ENCODE measurements at places on chromosomes 11 and 22. TPM values are rescaled to one million over a fixed set of nuclear protein-coding genes. Genes with fewer than 3 reads are reported as not detected.
A peak's percentile ranks its signal among the peaks of the same experiment; 100 is the strongest.

GRCh38 chr11:66479394-66480116 lies 679 bp upstream of the DPP3 start:
- DNase-seq: no peak

Gene P2RX3
- total RNA-seq: not detected

DNA sequence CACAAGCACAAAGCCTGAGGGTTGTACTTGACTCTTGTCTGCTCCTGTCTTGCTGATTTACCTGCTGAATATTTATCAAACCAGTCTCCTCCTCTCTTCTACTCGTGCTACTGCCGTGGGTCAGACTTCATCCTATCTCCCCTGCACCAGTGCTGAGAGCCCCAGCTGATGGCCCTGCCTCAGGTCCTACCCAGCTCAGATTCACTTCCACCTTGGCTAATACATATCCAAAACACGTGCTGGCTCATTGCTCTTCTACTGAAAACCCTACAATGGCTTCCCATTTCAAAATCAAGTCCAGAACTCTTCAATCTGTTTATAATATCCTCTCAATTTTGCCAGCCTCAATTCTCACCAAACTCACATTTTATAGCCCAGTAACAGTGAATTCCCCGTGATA lies 48.3 kb downstream of the RAB30 start:
- DNase-seq: no peak

Gene CRYAB
- 60.5 TPM for total RNA-seq

Gene TAGLN
- 252 TPM for total RNA-seq

DNA sequence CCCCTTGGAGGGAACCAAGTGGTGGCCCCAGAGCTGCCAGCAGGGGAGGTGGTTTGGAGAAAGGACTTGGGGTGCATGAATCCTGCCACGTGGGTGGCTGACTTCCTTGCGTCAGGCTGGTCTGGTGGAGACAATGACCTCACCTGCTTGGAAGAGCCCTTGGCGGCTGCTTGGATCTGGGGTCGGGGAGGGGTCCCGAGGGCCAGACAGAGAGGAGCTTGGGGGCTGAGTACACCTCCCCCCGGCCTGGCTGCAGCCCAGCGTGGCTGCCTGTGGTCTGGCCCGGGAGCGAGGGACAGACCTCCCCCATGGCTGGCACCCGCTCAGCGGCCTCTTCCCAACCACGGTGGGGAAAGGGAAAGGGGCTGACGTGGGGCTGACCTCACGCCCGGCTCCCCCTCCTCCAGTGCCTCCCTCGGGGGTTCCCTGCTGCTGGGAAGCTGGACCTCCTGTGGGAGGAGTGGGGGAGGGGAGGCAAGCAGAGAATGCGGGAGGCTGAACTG lies 13.8 kb downstream of the LIF start:
- no peak for DNase-seq

GRCh38 chr11:71245601-71246391 lies 6.6 kb downstream of the SHANK2 start:
- DNase-seq: no peak

Gene OR4D5
- total RNA-seq: not detected

- no peak for DNase-seq
Measured at GRCh38 chr11:35090125-35090524, 48.8 kb upstream of the CD44 start.

DNA sequence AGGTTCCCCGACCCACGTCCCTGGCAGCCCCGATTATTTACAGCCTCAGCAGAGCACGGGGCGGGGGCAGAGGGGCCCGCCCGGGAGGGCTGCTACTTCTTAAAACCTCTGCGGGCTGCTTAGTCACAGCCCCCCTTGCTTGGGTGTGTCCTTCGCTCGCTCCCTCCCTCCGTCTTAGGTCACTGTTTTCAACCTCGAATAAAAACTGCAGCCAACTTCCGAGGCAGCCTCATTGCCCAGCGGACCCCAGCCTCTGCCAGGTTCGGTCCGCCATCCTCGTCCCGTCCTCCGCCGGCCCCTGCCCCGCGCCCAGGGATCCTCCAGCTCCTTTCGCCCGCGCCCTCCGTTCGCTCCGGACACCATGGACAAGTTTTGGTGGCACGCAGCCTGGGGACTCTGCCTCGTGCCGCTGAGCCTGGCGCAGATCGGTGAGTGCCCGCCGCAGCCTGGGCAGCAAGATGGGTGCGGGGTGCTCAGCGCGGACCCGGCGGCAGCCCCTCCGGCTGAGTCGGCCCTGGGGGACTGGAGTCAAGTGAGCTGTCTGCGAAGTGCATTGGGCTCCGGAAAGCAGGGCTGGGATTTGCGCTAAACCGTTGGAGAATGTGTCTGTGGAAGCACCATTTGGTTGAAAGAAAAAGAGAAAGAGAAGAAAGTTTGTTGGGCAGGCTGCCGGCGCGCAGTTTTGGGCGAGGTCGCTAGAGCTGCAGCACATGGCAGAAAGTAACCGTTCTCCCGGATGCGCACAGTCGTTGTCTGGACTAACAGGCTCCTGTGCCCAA lies at the start of gene CD44:
Gene CD44 (plus strand): TSS at position 229 of the 779 bp plus-strand sequence. CDS start 133 bp downstream, at position 362.
- DNase-seq: peak; percentile 29

Gene TRIM66
- 4.7 TPM for total RNA-seq

- no peak for DNase-seq
Measured at GRCh38 chr11:29265381-29265780, 751.4 kb downstream of the KCNA4 start.

GRCh38 chr11:71423181-71423790 lies 24.9 kb downstream of the DHCR7 start:
- DNase-seq: no peak

Gene SPI1
- total RNA-seq: 15.4 TPM

Gene IGSF9B
- 1.4 TPM for total RNA-seq

- no peak for DNase-seq
Measured at GRCh38 chr11:3195251-3196160, 23.1 kb downstream of the MRGPRG start.

DNA sequence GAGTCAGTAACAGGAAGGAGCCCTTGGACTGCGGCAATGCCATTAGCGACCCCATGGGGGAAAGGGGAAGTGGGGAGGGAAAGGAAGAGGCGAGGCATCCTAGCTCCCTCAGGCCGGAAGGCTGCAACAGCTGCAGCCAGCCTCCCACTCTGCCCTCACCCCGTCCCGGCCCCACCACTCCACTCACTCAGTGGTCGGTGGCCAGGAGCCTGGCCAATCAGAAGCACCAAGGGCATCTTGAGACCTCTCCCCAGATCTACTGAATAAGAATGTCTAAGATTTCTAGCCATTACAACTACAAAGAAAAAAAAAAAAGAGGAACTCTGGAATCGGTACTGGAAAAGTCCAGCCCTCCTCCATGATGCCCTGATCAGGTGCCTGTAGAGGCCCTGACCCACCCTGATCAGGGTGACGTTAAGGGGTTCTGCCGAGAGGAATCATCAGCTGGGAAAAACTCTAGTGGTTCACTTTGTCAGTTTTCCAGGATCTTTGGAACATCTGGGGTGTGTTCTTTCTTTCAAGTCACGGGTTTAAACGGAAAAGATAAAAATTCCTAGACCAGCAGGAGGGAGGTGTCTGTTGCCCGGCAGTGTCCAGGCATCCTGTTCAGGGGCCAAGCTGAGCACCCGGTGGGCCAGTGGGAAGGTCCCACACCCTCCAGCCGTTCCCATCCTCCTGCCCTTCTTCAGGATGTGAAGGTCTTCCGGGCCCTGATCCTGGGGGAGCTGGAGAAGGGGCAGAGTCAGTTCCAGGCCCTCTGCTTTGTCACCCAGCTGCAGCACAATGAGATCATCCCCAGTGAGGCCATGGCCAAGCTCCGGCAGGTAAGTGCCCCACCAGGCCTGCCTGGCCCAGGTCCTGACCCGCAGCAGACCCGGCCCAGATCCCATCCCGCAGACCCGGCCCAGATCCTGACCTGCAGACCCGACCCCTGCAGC lies 14.4 kb downstream of the OAF start:
- no peak for DNase-seq

DNA sequence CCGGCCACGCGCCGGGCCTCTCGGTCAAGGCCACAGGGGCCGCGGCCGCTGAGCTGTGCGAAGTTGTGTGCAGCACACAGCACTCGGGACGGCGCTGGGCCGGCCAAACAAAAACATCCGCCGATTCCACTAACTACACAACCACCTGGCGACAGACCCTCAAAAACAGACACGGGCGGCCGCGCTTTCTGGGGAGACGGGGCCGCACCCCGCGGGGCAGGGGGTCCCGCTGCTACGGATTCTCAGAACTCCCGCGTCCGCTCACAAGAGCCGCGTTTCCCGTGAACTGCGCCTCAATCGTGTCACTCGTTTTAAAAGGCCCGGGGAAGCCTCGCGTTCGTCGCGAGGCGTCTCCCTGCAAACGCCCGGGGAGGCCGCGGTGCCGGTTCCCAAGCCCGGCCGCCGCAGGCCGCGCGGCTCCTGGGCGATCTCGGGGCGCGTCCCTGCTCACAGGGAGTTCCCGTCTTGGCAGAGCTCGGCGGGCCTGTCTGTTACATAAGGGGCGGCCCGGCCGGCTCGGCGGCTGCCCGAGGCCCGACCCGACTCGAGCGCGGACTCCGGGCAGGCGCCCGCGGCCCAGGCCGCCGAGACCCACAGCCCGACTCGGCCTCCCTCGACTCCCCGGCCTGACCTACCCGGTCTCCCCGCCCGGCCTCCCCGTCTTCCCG lies 936 bp downstream of the BRD1 start:
- no peak for DNase-seq

Gene USP35
- total RNA-seq: 4.5 TPM

DNA sequence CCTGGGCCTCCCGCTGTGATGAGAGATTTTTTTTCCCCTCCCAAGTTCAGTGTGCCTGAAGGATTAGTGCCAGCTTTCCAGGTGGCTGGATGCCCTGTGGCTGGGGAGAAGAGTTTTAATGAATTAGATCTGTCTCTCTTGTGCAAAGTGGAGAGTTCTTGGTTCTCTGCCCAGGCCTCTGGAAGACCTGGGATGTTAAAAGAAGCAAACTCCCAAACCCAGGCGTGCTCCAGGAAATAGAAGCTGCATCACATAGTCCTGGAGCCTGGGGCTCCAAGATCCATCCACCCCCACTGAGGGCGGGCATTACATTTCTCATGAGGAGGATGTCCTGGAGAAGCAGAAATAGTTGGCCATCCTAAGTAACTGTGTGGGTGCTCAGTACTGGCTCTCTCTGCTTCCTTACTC lies 30.6 kb downstream of the SDHAF2 start:
- DNase-seq: no peak

DNA sequence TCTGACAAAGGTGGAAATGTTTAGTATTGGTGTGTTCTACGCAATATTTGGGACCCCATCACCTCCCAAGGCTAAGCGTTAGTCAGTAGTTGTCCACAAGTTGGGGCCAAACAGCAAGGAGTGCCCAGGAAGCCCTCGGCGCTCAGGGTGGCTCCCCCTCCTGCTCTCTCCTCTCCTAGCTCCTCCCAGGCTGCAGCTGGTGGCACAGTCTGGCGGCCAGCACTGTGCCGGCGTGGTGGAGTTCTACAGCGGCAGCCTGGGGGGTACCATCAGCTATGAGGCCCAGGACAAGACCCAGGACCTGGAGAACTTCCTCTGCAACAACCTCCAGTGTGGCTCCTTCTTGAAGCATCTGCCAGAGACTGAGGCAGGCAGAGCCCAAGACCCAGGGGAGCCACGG lies 16.8 kb downstream of the CD5 start:
- no peak for DNase-seq

Gene TRIM22
- total RNA-seq: 51.9 TPM

DNA sequence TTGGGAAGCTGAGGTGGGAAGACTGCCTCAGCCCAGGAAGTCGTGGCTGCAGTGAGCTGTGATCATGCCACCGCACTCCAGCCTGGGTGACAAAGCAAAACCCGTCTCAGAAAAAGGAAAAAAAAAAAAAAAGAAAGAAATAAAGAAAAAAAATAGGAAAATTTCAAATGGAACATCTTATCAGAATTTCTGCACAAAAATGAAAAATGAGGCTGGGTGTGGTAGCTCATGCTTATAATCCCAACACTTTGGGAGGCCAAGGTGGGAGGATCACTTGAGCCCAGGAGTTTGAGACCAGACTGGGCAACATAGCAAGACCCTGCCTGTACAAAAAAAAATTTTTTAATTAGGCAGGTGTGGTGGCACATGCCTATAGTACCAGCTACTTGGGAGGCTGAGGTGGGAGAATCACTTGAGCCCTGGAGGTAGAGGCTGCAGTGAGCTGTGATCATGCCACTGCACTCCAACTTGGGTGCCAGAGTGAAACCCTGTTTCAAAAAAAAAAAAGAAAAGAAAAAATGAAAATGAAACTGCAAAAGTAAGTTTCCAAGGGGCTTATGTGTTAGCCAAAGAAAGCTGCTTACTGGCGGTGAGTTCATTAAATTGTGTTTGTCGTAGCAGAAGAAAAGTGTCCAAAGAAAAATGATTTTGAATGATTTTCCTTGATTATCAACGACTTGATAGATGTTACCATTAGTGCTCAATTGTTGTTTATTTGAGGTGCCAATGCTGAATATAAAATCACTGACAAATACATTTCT lies 7.5 kb upstream of the CRKL start:
- DNase-seq: no peak

Gene LARGE2
- 15.7 TPM for total RNA-seq

- no peak for DNase-seq
Measured at GRCh38 chr11:38019072-38019775, 1421.2 kb upstream of the RAG2 start.

DNA sequence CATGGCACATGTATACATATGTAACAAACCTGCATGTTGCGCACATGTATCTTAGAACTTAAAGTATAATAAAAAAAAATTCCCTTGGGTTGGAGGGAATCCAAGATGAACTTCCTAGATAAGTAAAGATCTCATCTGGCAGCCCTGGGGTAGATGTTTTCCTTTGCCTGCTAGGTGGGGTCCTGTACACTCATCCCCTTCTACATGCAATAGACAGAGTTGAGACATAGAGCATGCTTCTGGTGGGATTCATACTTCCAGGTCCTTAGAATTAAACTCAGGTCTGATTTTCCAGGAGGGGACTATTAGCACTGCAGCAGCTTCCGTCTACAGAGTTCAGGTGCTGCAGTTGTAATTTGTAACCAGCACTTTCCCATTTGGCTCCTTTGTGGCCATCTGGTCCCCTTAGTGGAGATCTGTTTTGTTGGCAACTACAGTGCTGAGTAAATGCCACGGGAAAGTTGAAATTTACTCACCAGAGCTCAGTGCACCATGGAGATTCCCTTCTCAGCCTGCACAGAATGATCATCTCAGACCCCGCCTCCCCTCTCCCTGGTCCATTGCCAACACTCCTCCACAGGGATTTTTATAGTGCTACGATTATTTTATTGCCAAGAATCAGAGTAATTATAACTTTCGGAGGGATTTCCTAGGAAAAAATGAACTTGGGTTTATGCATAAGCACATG lies 220.1 kb upstream of the E2F8 start:
- no peak for DNase-seq

- DNase-seq: no peak
Measured at GRCh38 chr22:25080855-25081254, 118.8 kb upstream of the CRYBB3 start.

Gene FAM180B
- not detected for total RNA-seq

DNA sequence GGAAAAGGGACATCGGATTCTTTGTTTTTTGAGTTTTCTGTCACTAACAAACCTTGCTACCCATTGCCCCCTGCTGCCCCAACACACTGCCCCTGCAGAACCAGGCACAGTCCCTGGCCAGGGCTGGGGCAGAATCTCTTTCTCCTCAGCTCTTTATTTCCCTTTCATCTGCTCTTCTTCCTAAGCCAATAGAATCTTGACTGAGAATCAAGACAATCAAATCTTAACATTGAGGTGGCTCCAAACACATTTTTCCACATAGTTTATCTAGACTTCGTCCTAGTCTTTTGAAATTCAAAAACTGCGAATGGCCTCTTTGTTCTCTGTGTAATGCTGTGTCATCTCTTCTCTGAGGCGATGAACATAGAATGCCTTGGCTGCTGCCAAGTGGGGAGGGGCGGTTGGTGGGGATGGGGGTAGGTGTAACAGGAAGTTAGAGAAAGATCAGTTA lies 16.1 kb upstream of the NTM start:
- no peak for DNase-seq

- DNase-seq: no peak
Measured at GRCh38 chr11:20278727-20279126, 84.8 kb upstream of the HTATIP2 start.

Measured in esophagus squamous epithelium (tissue), 5 donors.